ENCODE measurements at places on chromosomes 11 and 22.
A peak's percentile ranks its signal among the peaks of the same experiment; 100 is the strongest.

DNA sequence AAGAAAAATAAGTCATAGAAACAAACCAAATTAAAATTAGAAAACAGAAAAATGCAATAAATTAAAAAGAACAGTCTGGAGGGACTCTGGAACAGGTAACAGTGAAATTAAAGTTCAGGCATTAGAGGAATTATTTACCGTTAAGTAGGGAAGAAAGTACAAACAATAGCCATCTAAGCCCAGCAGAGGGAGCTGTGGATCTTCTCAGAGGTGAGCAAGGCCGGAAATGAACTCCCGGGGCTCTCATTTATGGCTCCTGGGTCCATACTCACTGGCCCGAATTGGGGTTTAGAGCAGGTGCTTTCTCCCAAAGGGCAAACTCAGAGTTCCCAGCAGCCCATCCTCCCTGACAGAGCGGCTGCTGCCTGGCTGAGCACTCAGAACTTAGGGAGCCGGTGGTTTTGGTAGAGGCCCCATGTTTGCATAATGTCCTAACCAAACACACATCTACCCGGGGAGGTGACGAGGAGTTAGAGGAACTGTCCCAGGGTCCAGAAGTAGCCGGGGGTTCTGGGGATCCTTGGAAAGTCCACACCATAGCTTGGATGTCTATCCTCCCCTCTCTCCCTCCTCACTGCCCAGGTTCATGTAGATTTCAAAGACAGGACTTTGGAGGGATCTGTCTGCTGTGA, 87.8 kb upstream of the VPREB1 start:
- no peak for DNase-seq

DNA sequence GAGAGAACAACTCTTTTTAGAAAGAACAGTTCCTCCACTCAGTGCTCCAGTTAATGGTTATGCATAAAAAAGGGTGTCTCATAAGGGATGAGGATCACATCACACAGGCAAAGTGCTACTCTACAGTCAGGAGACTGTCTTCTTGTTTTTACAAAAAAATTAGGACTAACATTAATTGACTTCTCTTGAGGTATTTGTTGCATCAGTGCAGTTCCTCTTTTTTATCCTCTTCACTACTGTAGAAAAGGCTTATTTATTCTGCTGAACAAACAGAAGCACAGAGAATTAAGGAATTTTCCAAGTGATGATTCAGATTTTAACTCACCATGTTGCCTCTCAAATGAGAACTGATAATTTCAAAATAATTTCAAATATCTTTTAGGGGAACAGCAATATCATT, 1.9 kb downstream of the MMP8 start:
- no peak for DNase-seq

DNA sequence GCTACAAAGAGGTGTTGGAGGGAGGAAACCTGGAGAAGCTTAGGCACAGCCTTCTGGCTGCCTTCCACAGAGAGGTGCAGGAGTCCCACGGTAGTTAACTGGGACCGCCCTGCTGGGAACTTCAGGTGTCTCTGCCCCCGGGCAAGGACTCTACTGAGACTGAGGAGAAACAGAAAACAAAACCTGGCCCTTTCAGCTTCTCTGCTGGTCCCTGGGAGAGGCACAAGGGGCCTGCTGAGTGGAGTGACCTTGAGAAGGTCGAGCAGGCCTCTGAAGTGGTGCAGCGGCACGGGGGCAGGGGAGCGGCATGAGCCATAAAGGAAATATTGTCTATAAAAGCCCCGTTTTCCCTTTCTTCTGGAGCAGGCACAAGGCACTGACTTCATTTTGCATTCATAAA, 38.9 kb downstream of the NTM start:
- DNase-seq: no peak

DNA sequence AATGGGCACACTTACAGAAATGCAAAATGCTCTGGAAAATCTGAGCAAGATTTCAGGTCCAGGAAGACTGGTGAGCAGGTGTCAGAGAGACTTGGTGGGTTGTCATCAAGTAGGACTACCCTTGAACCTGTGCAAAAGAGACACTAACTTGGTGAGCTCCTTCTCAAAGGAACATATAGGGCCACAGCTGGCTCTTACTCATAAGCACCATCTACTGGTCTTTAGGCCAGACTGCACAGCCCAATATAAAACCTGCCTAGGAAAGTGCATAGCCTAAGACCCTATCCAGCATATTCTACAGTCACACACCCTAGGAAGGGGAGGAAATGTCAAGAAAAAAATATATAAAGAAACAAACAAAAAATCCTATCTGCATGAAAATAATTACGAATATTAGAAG, 18.2 kb upstream of the OR10W1 start:
- DNase-seq: no peak

DNA sequence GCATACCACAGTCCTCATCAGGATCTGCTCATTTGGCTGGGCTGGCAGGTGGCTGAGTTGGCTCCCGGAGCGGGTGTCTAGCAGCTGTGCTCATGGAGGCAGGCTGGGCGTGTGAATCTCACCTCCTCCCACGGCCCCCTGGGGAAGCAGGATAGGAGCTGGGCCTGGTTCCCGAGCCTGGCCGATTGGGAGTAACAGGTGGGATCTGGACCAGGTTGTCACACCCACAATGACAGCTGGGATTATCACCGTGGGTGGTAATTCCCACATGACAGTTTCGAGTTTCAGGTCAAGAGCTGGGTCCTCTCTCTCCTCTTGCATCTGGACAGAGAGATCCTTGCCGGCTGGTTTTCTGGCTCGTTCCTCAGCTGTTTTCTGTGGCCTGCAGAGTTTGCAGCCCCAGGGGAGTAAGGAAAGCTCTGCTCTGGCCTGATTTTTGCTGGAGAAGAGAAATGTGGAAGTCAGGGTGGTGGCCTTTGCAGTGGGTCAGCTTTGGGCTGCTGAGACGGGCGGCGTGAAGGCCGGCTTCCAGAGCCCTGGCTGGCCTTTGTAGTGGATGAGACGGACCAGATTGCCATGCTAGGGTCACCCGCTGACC, 57.0 kb downstream of the BCR start:
- DNase-seq: peak; percentile 77

DNA sequence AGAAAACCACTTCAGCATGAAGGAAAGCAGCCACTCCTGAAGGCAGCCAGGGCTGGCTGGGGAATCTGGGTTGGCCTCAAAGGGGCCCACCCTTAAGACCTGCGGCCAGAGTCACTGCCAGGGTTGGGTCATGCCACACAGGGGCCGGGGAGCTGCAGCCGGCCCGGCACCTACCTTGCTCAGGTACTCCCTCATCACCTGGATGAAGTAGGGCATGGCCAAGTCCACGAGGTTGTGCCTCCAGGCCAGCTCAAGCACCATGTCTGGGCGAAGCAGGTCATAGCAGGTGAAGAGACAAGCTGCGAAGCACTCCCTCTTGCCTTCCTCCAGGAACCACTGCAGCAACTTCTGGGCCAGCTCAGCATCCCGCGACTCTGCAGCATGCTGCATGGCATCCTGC, 4.7 kb upstream of the SLC25A1 start:
- no peak for DNase-seq

- DNase-seq: no peak
Measured at GRCh38 chr11:77592727-77593126, 3.0 kb downstream of the AQP11 start.

DNA sequence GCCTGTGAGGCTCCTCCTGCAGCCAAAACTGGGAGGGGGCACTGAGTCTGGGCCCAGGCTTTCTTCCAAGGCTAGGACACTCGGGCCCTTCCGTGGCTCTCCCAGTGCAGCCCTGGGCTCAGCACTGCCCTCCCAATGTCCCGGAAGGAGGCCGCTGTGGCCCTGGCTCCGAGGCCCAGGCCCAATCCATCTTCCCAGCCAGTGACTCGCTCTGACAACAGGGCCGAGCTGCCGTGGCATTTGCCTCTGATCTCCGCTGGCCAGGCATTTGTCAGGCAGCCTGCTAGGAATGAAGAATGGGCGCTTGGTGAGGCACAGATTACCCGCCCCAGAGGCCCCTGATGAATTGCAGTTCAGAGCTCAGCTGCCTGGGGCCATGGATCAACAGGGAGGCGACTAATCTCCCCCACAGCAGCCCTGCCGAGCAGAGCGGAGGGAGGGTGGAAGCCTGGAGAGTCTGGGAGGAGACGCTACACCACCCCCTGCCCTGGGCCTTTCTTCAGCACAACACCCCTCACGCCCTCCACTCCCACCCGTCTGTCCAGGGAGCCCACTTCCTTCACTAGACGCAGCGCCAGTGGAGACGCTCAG, 8.3 kb downstream of the FXYD2 start:
- DNase-seq: peak; percentile 61

GRCh38 chr11:54558407-54558806, 45.4 kb downstream of the OR4C46 start:
- no peak for DNase-seq

- DNase-seq: no peak
Measured at GRCh38 chr11:285021-285893, 3.7 kb upstream of the PGGHG start.

DNA sequence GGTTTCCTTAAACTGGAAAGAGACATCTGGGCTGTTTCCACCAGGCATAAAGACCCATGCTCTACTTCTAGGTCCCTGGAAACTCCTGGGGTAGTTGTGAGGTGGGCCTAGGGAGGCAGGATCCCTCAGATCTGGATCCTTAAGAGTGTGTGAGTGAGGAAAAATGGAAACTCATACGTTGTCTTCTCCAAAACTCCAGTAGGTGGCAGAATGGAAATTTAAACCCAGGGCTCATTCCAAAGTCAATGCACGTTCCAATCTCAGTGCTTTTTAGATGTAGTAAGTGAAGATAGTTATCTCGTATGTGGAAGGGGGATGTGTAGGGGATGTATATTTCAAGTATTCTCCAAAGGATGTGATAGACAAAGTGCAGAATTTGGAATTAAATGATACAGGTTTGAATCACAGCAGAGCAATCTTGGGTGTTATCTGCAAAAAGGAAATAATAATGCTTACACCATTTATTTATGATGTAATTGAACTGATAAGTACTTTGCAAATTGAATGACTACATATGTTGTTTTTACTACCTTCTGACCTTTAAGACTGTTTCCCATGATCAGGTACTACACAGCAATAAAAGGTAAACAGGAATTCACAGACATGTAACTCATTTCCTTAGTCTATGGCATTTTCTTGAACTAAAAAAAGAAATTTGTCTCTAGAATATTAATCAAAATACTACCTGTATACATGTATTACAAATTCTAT, 13.1 kb upstream of the MMP1 start:
- DNase-seq: no peak

GRCh38 chr11:48033918-48034341, 53.6 kb downstream of the PTPRJ start:
- DNase-seq: no peak

DNA sequence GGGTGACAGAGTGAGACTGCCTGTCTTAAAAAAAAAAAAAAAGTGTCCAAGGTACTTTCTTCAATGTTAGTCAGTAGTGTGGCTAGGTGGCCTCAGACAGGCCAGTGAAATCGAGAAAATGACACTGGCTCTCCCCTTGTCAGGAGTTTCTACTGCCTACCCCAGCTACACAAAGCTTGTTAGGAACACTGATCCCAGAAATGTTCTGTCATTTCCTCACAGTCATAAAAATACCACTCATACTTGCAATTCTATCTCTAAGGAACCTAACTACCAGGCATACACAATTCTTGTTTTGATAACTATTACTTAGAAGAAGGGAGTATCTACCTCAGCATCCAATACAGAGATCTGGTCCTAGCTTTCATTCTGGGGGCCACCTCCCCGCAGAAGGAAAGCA, 31.3 kb downstream of the ATP6V1E1 start:
- no peak for DNase-seq

DNA sequence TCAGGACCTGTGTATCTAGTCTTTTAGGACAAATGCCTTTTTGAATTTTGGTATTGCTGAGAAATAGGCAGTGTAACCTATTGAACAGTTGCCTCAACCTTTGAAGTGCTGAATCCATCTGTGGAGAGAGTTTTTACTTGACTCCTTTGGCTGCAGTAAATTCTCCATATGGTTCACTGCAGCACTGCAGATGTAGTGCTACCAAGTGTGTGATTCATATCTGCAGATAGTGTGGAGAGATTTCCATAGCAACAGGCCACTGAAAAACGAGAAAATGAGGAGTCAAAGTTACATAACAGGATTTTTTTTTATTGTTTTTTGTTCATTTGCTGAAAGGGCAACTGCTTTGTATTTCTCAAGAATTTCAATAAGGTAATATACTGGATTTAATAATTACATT, 356.1 kb downstream of the RAB38 start:
- no peak for DNase-seq

- no peak for DNase-seq
Measured at GRCh38 chr11:76243193-76243956, 37.1 kb upstream of the WNT11 start.

- no peak for DNase-seq
Measured at GRCh38 chr11:134630861-134631260, 218.8 kb upstream of the B3GAT1 start.

GRCh38 chr11:19660076-19660475, 52.6 kb upstream of the NAV2 start:
- no peak for DNase-seq

DNA sequence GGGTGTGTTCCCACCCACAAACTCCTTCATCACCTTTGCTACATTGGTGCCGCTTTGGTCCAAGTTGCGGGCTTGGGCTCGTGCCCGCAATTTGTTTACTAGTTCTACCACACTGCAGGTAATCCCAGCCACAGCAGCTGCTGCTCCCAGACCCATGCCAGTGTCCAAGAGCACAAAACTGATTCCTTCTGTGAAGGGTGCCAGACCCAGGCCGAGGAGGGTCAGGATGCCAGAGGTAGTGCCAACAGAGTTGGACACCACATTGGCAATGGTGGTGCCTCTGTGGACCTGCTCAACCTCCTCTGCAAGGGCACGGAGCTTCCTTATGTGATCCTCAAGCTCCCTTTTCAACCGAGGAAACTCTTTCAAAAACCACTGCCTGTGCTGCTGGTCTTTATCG, 11.5 kb downstream of the APOL2 start:
- DNase-seq: no peak

DNA sequence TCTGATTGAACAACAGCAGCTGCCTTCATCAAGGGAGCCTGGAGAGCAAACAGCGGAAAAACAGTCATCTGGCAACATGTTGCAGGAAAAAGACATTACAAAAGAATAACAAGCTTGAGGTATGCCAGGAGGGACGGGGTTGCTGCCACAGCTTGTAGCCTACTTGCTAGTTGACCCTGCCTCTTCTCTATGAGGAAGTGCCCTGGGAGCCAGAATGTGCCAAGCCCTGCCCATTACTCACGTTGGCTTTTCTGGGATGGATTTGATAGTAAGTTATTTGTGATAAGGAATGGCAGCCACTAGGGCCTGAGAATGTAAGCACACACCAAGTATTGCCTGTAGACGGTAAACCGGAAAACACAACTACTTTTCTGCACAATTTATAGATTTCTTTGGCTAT, 113.5 kb upstream of the KIRREL3 start:
- no peak for DNase-seq

GRCh38 chr11:48041877-48042695, 61.7 kb downstream of the PTPRJ start:
- DNase-seq: no peak
